Effector CD4-positive, alpha-beta T cell (primary cell): ENCODE measurements at places on chromosomes 7 and 10.

DNA sequence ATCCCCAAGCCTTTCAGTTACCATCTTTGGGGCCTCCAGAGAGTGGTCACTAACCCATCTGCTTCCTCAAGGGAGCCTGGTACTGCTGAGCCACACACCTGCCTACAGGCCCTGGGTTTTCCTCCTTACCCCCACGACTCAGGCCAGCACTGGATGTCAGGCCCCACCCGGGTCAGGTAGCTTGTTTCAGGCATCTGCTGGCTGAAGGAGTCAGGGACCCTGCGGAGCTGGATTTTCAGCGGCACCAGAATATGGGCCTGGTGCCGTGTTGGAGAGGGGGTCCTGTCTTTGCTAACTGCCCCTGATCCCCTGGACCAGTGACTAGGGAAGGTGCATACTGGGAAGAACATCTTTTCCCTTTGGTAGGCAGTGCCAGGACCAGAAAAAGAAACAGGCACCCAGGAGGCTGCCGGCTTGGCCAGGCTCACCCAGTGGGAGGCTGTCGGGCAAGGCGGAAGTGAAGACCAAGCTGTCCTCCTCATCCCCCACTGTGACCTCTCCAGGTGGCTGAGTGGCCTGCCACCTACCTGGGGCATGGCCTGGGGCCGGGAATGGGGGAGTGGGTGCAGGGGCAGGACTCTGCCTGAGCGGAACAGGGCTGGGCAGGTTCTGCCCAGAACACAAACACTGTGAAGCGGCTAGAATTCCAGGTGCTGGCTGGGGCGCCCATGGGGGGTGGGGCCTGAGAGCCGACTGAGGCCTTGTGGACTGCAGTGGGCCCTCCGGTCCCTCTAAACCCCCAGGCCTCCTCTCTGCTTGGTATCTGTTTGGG, 12.4 kb upstream of the SAMD8 start:
- no peak for DNase-seq

- DNase-seq: no peak
Measured at GRCh38 chr7:34128762-34129161, 223.4 kb downstream of the BMPER start.

DNA sequence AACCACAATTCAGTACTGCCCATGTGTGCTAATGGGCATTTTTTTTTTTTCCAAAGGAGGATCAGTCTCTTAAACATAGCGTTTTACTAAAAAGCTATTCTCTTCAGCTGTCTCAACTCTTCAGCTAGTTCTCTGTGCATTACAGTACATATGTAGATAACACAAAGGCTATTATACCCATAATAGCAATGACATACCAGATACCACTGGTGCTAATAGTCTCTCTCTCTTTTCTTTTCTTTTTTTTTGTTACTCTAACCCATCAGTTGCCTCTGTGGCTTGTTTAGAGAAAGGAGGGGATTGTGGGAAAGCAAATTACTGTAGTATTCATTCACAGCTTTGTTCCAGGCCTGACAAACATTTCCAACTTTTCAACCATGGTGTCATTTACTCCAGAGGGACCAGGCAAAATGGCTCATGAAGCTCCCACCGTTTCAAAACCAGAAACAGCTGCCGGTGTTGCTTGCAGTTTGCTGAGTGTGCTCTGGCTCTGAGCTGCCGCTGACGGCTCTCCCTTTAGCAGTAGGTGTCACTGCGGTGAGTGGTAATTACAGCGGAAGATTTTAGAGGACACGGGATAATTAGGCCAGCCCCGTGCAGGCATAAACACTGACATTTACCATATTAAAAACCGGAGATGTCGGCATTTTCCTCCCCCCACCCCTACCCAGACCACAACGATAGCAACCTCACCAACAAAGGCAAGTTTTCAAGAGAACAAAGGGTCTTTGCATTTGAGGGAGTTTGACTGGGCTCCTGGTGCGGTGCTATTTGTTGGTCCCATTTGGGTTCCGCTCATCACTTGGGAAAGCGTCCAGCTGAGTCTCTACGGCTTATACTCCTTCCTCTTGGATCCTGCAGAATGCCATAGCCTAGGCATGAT, 1005.5 kb downstream of the KCNMA1 start:
- DNase-seq: no peak

- DNase-seq: no peak
Measured at GRCh38 chr10:59090817-59091622, 85.4 kb upstream of the PHYHIPL start.

GRCh38 chr7:110964775-110965174, 126.2 kb upstream of the LRRN3 start:
- DNase-seq: no peak
